Posterior vena cava (tissue), 2 donors: ENCODE measurements at places on chromosomes 16 and 17. TPM values are rescaled to one million over a fixed set of nuclear protein-coding genes. Genes with fewer than 3 reads are reported as not detected.

CTU2 gene
- total RNA-seq = 20.4 TPM

ASGR1 gene
- 2.2 TPM for total RNA-seq

KRT40 gene
- total RNA-seq = not detected

TMC8 gene
- 15.7 TPM for total RNA-seq

EFNB3 gene
- 0.42 TPM for total RNA-seq

DPEP2NB gene
- not detected for total RNA-seq

SLC13A2 gene
- total RNA-seq = 0.14 TPM
